ENCODE measurements at places on chromosomes 1 and 21.

DNA sequence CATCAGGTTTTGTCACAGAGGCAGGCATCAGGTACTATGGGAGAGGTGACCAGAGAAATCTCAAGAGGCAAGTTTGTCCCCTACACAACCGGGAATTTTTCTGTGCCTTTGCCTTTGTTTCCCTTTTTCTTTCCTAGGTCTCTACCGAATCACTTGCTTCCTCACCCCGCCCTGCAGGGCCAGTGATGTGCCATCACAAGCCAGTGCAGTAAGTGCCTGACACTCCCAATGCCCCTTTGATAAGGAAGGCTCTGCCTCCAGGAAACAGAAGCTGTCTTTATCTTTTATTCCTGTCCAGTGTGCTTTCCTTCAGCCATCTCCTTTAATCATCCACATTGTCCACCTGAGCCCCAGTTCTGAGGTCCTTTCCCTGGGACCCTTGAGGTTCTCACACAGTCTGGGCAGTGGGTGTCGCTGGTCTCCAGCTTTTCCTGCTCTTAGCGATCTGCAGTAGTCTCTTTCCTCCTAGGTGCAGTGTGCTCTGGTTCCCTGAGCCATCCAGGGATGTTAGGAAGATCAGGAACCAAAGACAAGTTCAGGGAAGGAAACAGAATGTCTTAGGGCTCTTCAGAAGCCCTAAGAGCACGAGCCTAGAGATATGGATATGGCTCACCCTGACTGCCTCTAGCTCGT is 36.6 kb downstream of the GJA5 start:
- DNase-seq: peak; percentile 54

DNA sequence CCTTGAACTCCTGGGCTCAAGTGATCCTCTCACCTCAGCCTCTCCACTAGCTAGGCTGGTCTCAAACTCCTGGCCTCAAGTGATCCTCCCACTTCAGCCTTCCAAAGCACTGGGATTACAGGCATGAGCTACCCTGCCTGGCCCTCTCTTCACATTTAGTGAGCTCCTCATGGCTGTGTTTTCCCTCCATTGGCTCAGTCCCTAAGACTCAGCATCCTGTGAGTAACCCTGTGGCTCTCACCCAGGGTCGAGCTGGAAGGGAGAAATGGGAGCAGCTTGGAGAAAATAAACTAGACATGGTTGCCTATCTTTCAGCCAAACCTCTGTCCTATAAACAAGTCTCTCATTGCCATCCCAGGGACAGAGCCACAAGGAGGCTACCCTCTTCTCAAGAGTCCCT is 17.5 kb downstream of the NCF2 start:
- no peak for DNase-seq

- DNase-seq: no peak
Measured at GRCh38 chr1:213779228-213779627, 208.5 kb upstream of the PROX1 start.

DNA sequence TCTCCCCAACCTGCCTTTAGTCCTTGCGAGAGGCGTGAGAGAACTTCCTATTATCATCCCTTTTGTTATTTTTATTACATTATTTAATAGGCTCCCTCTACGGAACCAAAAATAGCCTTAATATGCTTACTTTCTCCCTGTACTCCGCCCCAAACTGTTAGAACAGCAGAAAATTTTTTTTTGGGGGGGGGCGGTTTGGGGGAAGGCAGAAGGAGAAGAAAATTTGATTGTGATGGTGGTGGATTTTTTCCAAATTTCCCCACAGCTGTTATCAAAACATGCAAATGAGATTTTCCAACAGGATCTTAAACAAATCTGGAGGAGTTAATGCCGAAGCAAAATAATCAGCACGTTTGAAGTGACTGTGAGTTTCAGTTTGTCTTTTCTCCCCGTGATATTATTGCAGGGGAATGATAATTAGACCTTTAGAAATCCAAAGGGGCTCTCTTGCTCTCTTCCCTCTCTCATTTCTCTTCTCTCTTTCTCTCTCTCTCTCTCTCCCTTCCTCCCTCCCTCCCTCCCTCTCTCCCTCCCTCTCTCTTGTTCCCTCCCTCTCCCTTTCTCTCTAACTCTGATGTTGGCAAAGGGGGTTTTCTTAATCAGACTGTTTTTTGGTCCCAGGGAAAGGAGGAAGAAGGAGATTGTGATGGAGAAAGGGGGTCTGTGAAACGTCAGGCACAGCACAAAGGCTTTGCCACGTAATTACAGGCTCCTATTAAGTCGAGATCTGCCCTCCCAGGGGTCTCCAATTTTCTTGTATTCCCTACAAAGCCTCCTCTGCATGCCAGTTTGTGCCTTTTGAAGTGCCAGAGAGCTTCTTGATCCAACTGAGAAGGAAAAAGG is 1.1 kb upstream of the PRRX1 start:
- no peak for DNase-seq

- peak; percentile 96 for DNase-seq
Measured at GRCh38 chr1:31798433-31799195, 17.2 kb downstream of the SPOCD1 start.

Data from renal cortical epithelial cell (primary cell).